ENCODE measurements at places on chromosomes 2 and 18.

DNA sequence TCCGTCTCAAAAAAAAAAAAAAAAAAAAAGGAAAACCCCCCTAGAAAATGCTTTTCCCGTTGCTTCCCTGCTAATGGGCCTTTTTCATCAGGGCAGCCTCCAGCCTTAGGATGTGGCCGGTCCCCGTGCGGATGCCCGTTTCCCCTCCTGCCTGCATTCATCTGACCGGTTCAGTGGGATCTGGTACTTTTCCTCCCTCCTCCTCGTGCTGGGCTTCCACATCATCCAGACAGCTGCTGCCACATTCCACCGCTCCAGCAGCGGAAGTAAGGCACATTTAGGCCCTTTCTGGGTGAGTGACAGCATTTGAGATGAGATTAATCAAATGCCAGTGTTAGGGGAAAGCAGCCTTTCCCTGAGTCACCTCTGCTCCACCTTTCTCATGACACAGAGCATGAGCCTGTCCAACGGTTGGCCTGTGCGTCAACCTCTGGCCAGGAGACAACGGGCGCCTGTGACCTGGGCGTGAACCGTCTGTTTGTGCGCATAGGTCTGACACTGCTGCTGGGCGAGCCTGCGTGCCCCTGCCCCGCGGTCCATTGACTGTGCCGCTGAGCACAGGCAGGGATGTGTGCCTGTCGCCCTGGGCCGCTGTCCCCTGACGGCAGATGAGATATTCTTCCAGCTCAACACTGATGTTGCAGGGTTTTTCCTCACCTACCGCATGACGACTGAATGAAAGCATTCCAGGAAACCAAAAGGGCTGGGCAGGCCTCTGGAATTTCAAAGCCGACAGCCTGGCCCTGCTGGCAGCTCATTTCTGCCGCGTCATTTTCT is 174.0 kb downstream of the TGIF1 start:
- peak; percentile 66 for DNase-seq

DNA sequence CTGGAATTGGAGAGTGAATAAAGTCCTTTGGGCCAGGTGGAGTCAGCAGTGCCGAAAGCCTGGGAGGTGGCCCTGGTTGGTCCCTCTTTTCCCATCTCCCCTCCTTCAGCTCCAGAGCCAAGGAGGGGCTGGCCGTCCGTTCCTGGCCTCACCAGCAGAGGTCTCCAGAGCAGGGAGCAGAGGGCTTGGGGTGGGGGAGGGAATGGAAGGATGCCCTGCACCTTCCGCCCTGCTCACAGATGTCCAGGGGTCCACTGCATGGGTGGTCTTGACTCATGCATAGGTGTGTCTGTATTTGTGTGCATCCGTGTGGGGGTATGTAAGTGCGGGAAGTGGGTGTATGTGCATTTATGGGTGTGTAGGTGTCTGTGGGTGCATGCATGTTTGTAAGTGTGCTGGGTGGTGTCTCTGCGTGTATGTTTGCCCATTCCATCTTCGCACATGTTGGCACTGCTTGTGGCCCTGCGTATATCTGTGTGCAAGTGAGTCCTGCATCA is 201.8 kb downstream of the ZFP36L2 start:
- DNase-seq = peak; percentile 75

- no peak for DNase-seq
Measured at GRCh38 chr2:223264541-223265193, 212.7 kb downstream of the KCNE4 start.

GRCh38 chr18:72742002-72742401 is 125.8 kb downstream of the NETO1 start:
- no peak for DNase-seq

GRCh38 chr2:122929347-122929746 is 1095.7 kb upstream of the CNTNAP5 start:
- DNase-seq = no peak

- no peak for DNase-seq
Measured at GRCh38 chr2:240347373-240347940, 88.0 kb upstream of the GPC1 start.

GRCh38 chr2:145284551-145284950 is 764.6 kb upstream of the ZEB2 start:
- DNase-seq = no peak

DNA sequence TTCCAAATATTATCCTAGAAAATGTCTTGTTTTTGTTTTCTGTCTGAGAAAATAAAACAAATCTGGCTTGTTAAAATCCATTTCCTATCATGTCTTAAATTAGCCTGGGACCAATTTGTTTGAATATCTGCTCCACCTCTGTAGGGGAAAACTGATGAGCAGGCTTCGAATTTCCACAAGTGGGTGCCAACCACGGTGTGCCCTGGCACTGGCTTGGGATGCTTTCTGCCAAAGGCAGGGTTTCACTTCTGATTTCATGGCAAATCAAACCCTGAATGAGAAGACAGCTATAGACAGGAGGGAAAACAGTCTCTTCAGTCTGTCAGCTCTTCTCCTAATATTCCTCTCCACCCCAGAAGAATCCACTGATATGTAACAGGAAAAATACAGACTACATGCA is 33.7 kb upstream of the STAT4 start:
- DNase-seq = no peak
